Stimulated activated CD4-positive, alpha-beta T cell treated with anti-CD3 and anti-CD28 coated beads, TNF-alpha, amount 100 ng/mL, for 48 hours (primary cell): ENCODE measurements at places on chromosomes 3 and 15.

GRCh38 chr3:123511726-123512125 lies 62.8 kb upstream of the ADCY5 start:
- no peak for DNase-seq

DNA sequence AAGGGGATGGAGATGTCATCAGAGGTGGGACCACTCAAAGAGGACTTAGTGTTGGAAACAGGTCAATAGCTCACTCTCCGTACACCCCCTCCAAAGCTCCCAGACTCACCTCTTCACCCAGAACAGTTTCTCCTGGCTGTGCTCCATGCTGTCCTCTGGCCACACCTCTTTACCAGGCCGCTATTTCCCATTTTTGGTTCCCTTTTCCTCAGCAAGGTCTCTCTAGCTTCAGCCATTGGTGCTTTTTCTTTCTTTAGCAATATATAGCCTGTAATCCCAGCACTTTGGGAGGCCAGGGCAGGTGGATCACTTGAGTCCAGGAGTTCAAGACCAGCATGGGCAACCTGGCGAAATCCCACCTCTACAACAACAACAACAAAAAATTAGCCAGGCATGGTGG lies 123.6 kb upstream of the SMAD3 start:
- no peak for DNase-seq

DNA sequence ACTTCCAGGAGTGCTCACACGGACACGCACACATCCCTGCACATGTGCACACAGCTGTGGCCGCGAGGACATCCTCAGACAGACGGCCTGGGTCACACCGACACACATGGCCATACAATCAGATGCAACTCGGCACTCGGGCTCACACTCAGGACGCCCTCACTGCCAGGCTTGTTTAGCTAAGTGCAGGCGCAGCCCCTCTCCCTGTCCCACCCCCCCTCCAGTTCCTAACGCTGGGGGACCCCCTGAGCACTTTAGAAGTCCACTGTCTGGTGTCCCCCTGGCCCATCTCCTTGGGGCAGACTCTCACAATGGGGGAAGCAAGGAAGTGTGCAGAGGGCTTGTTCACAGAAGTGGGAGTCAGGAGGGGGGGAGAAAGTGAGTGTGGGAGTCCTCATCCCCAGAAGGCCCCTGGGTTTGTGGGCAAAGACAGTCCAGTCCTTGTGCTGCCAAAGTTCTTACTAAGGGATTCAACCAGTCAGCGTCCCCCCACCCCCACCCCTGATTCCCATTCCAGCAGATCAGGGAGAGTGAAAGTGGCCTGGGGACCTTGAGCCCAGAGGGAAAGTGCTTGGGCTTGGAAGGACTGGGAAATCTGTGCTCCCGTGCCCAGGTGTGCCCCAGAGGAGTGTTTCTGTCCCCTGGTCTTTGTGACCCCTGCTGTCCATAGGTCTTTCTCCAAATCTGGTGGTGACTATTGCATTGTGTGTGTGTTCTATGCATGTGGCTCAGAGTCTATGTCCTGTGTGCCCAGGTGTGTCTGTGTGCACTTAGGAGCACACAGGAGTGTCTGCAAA lies 767 bp upstream of the GATA2 start:
- no peak for DNase-seq

GRCh38 chr3:52537165-52537620 lies 788 bp downstream of the UQCC5 start:
- no peak for DNase-seq

GRCh38 chr3:130379274-130379673 lies 33.8 kb downstream of the COL6A5 start:
- DNase-seq = no peak

DNA sequence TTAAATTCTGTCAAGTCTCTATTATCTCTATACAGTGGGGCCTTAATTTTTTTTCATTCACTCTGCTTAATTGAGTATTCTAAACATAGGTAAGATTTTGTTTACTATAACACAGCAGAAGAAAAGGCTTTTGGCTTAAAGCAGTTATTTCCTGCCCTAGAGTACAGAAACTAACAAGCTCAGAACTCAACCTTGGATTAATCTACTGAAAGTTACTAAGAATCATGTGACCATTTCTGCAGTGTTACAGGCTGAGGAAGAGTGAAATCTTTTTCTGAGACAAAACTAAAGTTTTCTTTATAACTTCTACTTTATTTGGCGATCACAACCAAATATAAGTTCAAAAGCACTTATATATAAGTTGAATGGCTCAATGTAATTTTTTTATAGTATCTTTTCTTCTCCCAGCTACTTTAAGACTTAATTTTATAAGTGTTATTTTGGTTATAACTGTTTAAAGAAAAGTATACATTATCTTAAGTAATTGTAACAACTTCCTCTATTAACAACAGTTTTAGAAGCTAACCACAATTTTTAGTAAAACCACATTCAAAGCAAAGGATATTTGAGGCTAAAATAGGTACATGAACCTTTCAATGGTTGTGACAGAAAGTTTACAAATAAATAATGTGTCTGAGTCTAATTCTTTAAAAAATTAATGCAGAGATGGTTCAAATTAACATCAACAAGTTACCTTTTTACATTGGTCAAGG lies 240.6 kb upstream of the NAALADL2 start:
- DNase-seq = no peak

GRCh38 chr3:33823821-33824220 lies 25.4 kb downstream of the PDCD6IP start:
- no peak for DNase-seq

- no peak for DNase-seq
Observed at GRCh38 chr3:126525091-126525852, 1.3 kb downstream of the CHST13 start.

- no peak for DNase-seq
Observed at GRCh38 chr3:100761211-100761942, 52.1 kb downstream of the TFG start.

GRCh38 chr15:89679212-89679611 lies at the start of gene PLIN1:
TSS of gene PLIN1 (minus strand) at chr15:89679367. CDS start at chr15:89677489, 1,878 bp downstream.
- DNase-seq = no peak

DNA sequence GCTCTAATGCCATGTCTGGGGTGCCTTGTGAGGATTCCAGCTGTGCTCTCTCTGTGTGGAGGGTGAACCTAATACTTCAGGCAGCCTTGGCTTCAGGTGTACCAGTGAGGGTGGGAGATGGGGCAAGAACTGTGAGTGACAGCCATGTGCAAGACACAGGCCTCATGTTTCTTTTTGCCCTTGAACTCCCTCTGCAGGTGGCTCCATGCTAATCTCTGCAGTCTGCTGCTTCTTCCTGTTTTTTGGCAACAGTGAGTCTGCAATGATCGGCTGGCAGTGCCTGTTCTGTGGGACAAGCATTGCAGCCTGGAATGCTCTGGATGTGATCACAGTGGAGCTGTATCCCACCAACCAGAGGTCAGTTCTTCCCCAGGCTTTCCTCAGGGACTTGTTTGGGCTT lies 189.3 kb downstream of the SV2B start:
- DNase-seq = no peak

DNA sequence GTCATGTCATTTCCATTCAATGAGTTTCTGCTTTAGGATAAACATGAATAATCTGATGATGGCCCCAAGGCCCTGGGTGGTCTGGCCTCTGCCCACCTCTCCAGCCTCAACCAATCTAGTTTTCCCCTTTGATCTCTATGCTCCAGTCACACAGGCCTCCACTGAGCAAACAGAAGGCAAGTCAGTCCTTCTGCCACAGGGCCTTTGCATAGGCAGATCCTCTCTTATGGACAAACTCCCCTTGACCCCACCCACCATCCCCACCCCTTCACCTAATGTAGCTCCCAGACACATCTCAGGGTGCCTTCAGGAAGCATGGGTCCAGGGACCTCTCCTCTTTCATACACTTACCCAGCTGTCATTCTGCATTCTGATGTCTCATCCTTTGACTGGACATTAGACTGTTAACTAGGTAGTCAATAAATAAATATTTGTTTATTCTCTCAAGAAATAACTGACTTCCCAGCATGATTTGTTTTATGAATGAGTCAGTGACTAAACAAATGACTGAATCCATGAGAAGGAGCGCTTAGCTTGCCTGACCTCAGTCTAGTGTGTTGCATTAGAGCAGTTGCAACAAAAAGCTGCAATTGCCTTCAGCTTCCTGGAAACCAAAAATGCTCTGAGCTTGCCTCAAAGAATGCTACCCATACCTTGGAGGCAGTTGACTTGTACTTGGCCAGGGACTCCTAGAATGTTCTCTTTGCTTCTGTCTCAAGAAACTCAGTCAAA lies 386.6 kb upstream of the WNT5A start:
- no peak for DNase-seq

DNA sequence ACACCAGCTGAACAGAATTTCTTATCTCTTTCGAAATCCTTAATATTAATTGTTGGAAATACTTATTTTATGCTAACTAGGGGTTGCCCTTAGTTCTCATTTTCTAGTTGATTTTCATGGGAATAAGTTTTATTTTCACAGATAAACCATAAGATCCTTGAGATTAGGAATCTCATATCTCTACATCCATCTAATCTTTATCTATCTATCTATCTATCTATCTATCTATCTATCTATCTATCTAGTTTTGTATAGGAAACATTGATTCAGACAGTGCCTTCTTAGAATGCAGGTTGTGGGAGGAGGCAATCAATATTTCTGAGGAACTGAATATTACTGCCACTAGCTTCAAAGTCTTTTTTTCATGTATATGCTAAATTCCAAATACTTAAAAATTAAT lies 3.5 kb upstream of the KBTBD8 start:
- no peak for DNase-seq

DNA sequence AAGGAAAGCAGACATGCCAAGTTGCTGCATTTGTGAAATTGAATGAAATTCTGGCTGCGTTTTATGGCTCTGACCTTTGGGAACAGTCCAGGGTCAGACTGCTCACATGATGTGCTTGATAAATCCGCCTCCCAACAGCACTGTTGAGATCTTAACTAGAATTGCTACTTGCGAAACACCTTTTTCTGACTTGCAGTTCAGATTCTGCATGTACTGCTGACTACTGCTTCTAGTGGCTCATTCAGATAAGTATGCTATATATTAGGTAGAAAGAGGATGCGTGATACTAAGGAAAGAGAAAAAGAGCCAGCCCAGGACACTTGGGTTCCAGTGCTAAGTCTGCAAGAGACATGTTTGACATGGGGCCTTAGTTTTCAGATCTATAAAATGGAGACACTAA lies 129.4 kb downstream of the LPP start:
- no peak for DNase-seq

DNA sequence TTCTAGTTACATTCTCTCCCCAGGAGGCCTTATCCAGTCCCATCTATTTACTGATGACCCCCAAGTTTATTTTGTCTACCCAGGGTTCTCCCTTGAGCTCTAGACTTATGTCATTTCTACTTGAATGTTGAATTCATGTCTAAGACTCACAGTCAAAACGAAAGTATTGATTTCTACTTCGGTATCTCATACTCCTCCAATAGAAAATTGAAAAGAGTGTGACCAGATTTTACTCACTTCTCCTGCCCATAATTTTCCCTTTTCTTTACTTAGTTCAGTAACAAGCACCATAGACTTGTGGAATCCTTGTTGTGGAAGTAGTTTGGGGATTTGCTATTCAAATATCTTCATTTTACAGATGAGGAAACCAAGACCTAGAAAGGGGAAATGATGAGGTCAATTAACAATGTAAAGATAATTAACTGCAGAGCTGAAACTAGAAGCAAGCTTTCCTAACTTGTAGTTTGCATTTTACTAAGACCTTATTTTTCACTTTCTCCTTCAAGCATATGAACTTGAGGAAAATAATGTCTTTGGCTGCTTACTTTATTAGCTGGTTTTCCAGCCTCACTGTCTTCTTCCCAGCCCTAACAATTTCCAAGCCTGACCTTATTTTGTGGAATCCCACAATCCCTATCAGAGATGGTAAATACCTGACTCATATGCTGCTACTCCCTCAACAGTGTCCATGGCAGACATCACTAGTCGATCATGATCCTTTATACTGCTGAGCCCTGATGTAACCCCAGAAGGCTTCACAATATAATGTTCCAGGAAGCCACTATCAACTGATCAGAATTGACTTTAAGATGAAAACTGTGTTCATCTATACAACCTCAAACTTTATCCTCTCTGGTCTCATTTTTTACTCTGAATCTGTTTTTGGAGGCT lies 123.9 kb upstream of the AGBL1 start:
- DNase-seq = no peak

- no peak for DNase-seq
Observed at GRCh38 chr15:53590380-53590779, 169.1 kb downstream of the WDR72 start.

- no peak for DNase-seq
Observed at GRCh38 chr3:113985541-113985940, 37.7 kb downstream of the ZDHHC23 start.

- no peak for DNase-seq
Observed at GRCh38 chr15:59327942-59328341, 44.7 kb downstream of the MYO1E start.

GRCh38 chr3:188051801-188052168 lies 102.2 kb upstream of the LPP start:
- no peak for DNase-seq

- no peak for DNase-seq
Observed at GRCh38 chr15:67048281-67049279, 16.8 kb upstream of the SMAD3 start.

GRCh38 chr3:73734211-73735089 lies 109.7 kb upstream of the PDZRN3 start:
- DNase-seq = no peak

GRCh38 chr15:40368719-40369473 lies 10.9 kb downstream of the DISP2 start:
- no peak for DNase-seq

DNA sequence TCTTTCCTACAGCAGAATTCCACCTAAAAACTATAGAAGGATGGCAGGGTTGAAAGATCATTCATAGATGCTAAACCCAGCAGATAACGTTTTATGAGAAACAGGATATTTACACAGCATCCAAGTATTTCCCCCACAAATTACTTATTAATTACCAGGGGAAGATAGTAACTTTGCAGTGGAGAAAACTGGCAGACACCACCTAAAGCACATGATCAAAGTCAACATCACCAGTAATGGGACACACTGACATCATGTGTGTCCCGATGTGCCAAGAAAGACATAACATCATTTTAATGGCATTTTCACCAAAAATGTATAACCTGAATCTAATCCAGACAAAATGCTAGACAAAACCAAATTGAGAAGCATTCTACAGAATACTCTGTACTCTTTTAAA lies 220.4 kb upstream of the THBS1 start:
- DNase-seq = no peak

DNA sequence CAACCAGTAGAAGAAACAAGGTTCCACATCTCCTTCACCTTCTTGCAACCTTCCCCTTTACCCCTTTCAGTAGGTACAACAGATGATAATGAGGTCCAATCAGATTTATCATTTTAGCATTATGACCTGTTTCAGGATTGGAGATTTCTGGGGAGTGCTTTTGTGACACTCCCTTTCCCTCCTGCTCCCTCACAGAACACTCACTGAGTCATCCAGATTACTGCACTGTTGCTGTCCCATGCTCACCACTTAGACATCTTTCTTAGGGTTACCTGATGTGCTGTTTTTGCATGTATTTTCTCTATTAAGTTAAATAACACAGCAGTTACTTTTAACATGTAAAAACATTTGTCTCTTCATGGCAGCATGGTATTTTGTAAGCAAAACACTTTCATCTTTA lies 118.5 kb downstream of the MFSD1 start:
- DNase-seq = no peak
